ENCODE measurements at places on chromosomes 7 and 10.

DNA sequence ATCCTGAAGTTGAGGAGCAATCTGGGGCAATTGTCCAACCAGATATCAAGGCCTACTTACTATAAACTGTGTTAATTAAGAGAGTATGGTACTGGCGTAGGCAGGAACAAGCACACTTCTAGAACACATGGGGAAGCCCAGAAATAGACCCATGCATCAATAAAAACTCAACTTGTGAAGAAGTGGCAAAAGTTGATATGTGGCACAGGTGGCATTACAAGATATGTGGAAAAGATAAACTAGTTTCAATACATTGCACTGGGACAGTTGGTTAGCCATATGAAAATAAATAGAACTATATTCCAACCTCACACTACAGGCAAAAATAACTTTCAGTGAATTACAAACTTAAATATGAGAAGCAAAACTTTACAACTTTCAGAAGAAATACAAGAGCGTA lies 828.7 kb upstream of the LRRN3 start:
- no peak for DNase-seq

- DNase-seq, result no peak
Observed at GRCh38 chr7:7757576-7757975, 39.2 kb upstream of the RPA3 start.

DNA sequence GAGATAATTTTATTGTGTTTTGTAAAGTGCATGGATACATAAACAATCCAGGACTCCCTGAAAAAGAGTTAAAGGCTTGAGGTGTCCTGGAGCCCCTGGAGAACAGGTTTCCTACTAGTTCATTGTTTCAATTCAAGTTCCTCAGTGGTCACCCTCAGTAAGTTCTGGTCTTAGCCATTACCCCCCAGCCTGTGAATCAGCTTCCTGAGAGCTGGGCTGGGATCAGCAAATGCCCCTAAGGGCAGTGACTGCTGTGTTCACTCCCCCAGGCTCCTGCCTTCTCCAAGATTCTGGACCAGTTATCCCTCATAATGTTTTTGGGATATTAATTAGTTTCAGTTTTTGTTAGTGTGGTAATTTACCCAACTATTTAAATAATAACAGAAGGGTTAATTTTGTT lies 151.6 kb upstream of the PRSS58 start:
- DNase-seq, result peak; percentile 20

DNA sequence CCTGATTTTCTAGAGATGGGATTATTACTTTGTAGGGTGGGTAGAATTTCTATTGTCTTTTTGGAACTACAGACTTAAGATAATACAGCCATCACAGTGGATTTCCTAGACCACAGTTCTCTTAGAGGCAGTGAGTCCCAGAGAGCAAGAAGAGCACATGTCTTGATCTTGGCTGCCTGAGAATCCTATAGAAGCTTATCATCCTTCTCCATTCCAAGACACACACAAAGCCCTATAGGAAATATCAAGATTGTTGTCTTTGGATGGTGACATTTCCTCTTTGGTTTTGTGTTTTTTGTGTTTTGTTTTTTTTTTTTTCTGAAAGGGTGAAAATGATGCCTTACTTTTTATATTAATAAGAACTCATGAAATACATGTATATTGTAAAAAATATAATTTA lies 143.1 kb downstream of the AHR start:
- DNase-seq, result no peak

DNA sequence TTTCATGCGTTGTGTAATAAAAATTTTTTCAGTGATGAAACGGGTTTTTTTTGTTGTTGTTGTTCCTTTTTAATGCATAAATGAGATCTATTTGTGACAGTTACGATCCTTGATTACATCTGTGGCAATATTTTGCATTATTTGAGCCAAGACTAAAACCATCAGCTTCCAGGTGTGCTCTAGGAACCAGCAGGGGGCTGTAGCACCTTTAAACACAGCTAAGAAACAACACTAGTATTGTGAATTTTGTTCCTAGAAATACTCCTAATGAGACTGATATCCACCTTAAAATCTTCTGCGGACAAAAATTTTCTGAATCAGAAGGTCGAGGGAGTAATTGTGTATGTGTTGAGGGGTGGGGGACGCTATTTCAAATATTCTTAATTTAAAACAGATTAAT lies 52.6 kb downstream of the FGFBP3 start:
- DNase-seq, result no peak

Measured in suppressor macrophage treated with lipopolysaccharide for 4 hours (primary cell).